Dorsolateral prefrontal cortex (tissue), 122 donors: ENCODE measurements at places on chromosomes 7 and 10. TPM values are rescaled to one million over a fixed set of nuclear protein-coding genes. Genes with fewer than 3 reads are reported as not detected.

The NPTX2 gene
- 18.7 TPM for total RNA-seq

The COL13A1 gene
- 0.45 TPM for total RNA-seq

The CFTR gene
- total RNA-seq, result 0.94 TPM

The PCDH15 gene
- total RNA-seq, result 8.9 TPM

The SSBP1 gene
- total RNA-seq, result 70.0 TPM

The PRRT4 gene
- total RNA-seq, result 6.3 TPM

The CALML3 gene
- total RNA-seq, result not detected

The FAM237B gene
- total RNA-seq, result not detected

The PRLHR gene
- 1.3 TPM for total RNA-seq

The OR2A12 gene
- not detected for total RNA-seq

The VWC2 gene
- 4.7 TPM for total RNA-seq

The ZNF736 gene
- 32.4 TPM for total RNA-seq

The SEM1 gene
- total RNA-seq, result 40.5 TPM

The AKR1D1 gene
- not detected for total RNA-seq

The ZNF425 gene
- 7.8 TPM for total RNA-seq

The ZNF503 gene
- total RNA-seq, result 13.5 TPM

The SMIM30 gene
- 27.3 TPM for total RNA-seq

The PON3 gene
- 3.2 TPM for total RNA-seq

The P4HA1 gene
- 55.3 TPM for total RNA-seq

The ENTPD1 gene
- 17.8 TPM for total RNA-seq

The CCL24 gene
- total RNA-seq, result not detected

The ZCWPW1 gene
- total RNA-seq, result 7.4 TPM
